ENCODE measurements at places on chromosomes 4 and X. TPM values are rescaled to one million over a fixed set of nuclear protein-coding genes. Genes with fewer than 3 reads are reported as not detected.

The ZNF732 gene
- 3.7 TPM for polyA plus RNA-seq

The FGFBP2 gene
- polyA plus RNA-seq, result not detected

The NALF2 gene
- polyA plus RNA-seq, result 0.80 TPM

The DCLK2 gene
- polyA plus RNA-seq, result 12.2 TPM

The SLC10A4 gene
- polyA plus RNA-seq, result 0.30 TPM

The HPSE gene
- polyA plus RNA-seq, result 3.0 TPM

The MAGEA3 gene
- not detected for polyA plus RNA-seq

DNA sequence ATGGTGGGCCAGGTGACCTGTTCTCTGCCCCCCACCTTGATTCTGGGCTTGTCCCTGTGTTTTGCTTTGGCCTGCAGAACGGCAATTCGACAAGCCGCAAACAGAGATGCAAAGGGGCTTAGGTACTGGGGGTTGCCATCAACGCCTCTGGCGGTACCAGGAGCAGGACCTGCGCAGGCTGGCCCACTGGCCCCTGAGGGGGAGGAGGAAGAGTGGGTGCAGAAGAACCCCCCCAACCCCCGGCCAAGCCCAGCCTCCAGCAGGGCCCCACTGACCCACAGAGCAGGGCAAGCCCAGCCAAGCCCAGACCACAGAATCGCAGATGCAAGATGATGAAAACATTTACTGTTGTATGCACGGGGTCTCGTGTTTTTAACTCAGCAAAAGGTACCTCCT, 89.4 kb downstream of the PPP2R2C start:
- DNase-seq, result no peak

DNA sequence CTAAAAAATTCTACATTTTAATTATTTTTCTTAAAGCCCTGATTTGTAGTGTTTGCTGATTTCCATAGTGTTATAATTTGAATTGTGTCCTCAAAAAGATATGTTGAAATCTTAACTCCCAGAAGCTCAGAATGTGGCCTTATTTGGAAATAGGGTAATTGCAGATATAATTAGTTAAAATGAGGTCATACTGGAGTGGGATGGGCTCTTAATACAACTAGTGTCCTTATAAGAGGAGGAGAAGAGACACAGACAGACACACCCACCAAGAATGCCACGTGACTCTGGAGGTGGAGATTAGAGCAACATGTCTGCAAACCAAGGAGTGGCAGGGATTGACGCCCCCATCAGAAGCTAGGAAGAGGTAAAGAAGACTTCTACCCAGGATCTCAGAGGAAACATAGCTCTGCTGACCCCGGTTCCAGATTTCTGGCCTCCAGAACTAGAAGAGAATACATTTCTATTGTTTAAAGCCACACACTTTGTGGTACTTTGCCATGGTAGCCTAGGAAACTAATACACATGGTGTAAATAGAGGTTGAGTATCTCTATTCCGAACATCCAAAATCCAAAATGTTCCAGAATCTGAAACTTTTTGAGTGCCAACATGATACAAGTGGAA, 70.5 kb upstream of the IRF2 start:
- no peak for DNase-seq

DNA sequence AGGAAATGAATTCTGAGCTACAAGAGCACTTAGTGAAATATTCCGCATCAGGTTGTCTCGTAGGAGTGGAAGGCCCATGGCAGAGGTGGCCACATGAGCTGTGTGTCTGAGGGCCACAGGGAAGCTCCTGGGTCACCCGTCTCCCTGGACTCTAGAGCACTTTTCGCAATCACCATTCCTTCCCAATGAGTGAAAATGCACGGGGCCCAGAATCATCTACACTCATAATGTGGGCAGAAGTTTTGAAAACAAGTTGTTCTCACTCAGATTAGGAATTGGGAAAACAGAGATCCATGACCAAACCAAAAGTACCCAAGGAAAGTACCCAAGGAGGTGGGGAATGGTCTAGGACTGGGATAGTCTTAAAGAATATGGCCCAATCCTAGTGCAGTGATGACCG, 94.4 kb downstream of the SCD5 start:
- DNase-seq, result no peak

- no peak for DNase-seq
Measured at GRCh38 chrX:150704030-150704613, 10.9 kb downstream of the MTMR1 start.

DNA sequence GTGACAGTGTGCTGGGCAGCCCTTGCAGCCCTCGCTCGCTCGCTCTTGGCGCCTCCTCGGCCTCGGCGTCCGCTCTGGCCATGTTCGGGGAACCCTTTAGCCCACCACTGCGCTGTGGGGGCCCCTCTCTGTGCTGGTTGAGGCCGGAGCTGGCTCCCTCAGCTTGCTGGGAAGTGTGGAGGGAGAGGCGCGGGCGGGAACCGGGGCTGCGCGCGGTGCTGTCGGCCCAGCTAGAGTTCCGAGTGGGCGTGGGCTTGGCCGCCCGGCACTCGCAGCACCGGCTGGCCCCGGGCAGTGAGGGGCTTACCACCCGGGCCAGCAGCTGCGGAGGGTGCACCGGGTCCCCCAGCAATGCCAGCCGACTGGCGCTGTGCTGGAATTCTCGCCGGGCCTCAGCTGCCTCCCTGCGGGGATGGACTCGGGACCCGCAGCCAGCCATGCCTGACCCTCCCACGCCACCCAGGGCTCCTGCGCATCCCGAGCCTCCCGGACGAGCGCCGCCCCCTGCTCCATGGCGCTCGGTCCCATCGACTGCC, 770.1 kb upstream of the GALNTL6 start:
- no peak for DNase-seq

DNA sequence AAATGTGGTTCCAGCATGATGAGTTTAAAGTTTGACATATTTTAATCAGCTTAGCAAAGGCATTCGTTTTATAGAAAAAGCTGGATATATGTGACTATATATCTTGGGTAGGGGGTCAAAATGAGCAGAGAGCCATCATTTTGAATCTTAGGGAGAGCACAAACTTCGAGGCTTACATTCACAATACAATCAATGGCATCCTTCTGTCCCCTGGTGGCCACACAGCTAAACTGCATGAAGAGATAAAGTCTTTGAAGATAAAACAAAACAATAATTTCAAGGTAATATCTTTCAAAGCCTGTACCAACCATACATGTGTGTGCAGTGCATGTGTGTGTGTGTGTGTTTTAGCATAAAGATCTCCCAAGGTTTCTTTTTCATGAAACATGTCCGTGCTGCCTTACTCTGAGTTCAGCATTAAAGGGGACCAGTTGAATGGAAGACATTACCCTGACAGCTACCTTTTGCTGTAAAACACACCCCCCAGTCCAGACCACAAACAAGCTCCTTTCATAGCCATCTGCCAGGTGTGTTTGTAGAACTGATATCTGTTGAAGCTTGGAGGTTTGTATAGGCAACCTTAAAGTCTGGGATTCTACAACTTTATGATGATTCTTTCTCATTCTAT, 22.0 kb downstream of the DYNLT3 start:
- no peak for DNase-seq
